ENCODE measurements at places on chromosomes 4 and X.

DNA sequence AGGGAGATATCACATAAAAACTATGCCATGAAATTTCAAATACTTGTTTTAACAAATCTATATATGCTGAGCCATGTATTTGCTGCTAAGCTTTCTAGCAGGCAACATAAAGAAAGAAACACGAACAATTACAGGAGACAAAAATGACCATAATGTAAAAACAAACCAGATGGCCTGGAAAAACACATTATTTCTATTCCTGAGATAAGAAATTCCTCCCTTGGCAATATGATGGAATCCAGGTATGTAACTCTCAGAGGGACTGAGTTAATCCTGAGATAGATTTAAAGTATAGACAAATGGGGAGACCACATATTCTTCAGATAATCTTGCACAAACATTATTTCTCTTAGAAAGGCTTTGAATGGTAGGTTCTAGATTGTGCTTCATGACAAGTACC, 224.1 kb upstream of the MAB21L2 start:
- no peak for DNase-seq

DNA sequence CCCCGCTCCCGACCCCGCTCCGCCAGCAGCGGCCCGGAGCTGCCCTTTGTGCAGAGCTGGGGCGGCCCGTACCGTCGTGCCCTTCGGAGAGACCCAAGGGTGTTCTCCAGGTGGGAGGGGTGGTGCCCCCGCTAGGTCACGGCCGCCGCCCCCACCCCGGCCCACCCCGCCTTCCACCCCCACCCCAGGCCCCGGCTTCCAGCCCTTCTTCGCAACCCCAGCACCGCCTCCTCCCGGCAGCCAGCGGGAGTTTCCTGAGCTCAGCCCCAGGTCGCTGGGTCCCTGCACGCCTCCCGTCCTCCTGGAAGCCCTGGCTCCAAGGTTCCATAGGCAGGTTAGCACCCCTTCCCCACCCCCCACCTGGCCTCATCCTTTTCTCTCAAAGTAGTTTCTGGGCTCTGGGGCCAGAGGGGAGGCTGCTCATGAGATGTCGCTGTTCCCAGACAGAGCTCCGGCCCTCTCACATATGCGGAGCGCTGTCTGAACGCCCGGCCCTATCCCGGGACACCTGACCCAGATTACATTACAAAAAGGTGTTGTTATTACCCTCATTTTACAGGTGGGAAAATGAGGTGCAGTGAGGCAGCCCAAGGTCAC, 25.2 kb upstream of the FGFR3 start:
- DNase-seq, result no peak

DNA sequence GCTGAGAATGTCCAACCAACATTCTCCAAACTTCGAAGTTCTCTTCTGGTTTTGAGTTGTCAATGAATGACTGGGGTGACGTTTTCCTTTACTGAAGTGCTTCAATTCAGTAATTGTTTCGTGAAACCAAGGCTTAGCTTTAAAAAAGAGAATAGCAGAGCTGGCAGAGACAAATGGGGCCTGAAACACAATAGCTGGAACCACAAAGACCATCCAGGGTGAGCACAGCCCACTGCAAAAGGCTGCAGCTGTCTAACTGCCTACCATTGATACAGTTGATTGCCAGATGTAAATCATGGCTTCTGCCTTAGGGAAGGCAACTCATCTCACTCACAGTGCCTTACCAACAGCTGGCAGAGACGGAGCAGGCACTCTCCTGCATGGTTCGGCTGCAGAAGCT, 78.7 kb upstream of the ZNF518B start:
- no peak for DNase-seq

GRCh38 chrX:153638041-153638371, 9.0 kb upstream of the DUSP9 start:
- no peak for DNase-seq

GRCh38 chr4:187179086-187180058, 455.7 kb upstream of the FAT1 start:
- DNase-seq, result no peak

- DNase-seq, result no peak
Measured at GRCh38 chr4:123924536-123924935, 527.9 kb downstream of the SPRY1 start.

DNA sequence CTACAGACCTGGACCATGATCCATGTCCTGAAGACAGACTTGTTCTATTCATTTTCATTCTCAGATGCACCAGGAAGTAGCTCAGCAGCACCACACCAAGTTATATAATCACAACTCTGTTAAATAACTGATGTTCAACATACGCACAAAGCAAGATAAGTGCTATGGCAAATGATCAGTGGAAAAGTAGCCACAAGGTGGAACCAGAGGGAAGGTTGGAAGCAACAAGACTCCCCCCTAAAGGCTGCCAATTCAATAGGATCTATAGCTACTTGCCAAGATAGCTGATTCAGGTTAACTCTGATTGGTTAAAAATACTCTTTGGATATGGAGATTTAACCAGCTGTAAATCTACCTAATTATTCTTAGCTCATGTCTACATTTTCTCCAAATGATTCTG, 23.7 kb upstream of the FAM47B start:
- no peak for DNase-seq

DNA sequence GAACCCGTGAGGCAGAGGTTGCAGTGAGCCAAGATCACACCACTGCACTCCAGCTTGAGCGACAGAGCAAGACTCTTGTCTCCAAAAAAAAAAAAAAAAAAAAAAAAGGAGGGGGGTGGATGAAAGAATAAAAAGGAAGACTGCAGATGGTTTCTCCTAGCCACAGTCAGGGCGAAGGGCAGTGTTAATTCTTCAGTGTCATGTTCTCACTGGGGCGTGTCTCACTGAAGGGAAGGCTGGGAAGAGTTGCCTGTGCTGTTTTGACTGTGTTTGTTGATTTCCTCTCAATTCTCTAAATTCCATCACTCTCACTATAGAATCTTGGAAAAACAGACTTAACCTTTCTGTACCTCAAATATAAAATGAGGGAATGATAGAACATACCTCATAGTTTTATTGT, 71.6 kb upstream of the DHX15 start:
- DNase-seq, result no peak

- DNase-seq, result no peak
Measured at GRCh38 chr4:103008875-103009729, 10.4 kb downstream of the SLC9B1 start.

DNA sequence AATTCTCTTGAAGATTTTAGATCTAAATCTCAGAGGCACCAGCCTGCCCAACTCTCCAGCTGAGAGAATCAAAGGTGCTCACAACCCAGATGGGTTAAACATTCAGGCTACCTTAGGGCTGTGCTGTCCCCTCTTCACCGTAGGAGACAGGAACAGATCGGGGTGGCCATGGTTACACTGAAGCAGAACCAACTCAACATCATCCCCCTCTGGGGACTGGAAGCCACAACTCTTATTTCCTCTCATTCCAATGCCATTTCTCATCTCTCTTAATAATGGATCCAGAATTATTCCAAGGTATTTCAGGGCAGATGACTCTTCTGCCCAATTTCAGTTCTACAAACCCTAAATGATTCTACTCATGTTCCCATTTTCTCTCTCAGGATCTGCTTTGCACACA, 109.7 kb downstream of the NKX6-1 start:
- DNase-seq, result no peak

DNA sequence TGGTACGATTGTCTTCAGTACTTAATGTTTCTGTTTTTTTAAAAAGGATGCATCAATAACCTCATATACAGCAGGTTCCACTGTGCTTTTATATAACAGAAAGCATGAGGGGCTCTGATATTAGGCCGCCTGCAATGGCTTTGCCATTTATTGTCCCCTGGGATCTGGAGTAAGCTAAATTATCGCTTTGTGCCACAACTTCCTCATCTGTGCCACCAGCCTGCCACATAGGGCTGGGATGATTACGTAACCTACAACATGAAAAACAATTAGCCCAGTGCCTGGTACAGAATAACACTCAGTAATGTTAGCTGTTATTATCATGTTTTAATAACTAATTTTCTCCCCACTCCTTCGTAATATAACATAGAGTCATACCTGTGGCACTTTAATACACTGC, 65.5 kb upstream of the TRIM2 start:
- DNase-seq, result no peak

DNA sequence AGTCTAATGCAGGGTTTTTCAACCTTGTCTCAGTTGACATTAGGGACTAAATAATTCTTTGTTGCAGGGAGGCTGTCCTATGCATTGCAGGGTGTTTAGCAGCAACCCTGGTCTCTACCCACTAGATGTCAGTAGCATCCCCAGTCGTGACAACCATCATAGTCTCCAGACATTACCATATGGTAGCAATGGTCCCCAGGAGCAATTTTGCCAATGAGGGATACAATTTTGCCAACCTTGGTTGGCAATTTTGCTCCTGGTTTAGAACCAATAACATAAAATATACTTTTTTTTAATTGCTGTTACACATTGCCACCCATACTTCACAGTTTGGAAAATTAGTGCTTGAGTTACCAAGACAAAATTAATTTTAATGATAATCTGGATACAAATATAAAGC, 6.0 kb downstream of the EREG start:
- no peak for DNase-seq

- no peak for DNase-seq
Measured at GRCh38 chr4:97942137-97942536, 201.1 kb downstream of the STPG2 start.

GRCh38 chr4:82900066-82900410, 497 bp upstream of the THAP9 start:
- DNase-seq, result no peak

GRCh38 chr4:153472122-153473037, 6.2 kb downstream of the TMEM131L start:
- no peak for DNase-seq

DNA sequence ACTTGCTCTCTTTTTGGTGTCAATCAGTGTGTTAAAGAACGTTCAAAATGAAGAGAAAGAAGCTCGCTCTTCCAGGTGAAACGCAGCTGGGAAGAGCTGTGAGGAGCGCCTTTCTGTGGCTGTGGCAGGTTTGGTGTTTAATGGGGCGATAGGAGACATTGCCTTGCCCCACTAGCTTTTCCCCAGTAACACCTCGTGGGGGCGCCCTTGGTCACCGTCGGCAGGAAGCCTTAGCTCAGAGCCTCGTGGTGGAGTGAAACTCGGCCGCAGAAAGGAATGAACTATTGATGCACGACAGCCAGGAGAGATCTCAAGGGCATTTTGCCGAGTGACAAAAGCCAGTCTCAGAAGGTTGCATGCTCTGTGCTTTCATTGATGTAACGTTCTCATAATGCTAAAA, 65.1 kb downstream of the GPR143 start:
- no peak for DNase-seq

GRCh38 chr4:105924341-105924740, 29.1 kb downstream of the NPNT start:
- no peak for DNase-seq

DNA sequence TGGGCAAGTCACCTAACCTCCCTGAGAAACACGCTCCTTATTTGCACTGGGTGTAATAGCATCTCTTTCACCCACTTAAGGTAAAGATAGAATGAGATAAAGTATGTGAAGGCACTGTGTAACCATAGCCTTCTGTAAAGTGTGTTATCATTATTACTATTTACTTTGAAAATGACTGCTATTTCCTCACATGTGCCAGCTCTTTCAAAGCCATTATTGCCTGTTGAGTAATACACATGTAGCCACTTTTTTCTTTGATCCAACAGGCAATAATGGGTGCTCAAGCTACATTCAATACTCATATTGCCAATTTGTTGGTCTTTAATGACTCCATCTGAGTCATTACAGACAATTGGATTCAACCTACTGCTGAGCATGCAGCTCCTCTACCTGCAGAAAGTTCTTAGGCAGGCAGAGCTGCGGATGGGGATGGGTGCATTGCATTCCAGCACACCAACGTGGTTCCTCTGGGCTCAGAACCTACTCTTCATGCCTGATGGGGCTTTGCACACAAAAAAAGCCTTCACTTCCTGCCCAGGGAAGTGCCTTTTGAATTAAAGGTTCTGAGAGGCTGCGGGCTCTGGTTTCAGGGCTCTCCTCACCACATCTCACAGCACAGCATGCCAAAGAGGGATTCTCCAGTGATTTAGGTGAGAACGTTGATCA, 9.7 kb downstream of the PTCHD1 start:
- no peak for DNase-seq

DNA sequence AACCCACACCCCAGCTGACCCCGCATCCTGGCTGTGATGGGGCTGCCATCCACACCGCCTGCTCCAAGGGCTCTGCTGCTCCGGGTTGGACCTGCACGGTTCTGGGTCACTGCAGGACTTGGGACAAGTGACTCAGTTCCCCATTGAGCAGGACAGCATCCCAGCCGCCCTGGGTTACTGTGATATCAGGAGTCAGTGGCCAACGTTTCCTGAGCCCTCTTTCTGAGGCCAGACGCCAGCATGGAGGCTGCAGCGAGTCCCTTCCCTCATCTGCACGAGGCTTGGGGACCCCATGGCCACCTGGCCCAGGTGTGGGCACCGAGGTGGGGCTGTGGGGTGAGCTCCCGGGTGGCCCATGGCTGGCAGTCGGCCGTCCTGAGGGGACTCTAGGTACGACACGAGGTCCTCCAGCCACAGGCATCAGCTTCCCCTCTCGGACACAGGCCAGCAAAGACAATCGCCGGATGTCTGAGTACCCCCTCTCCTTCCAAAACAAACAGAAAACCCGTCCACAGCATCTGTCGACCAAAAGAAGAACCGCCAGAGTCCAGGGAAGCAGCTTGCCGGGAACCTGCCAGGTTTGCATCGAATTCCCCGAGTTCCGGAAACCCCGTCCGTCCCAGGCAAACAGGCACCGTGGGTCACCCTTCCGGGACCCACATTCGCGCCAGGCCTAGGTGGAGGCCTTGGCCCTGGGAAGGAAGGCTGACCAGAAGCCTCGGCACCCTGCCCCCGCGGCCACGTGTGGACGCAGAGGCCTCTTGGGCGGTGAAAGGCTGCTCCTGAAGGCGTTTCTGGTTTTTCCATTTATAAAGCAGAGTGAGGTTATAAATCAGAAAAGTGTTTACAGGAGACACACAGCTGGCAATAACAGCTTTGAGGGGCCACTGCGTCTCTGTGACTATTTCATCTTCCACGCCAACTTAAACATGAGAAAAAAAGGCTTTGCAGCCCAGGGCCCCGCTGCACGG, 136.0 kb downstream of the FAM53A start:
- DNase-seq, result no peak

GRCh38 chrX:10051866-10052480, 84.8 kb downstream of the CLDN34 start:
- no peak for DNase-seq

- DNase-seq, result no peak
Measured at GRCh38 chr4:149845743-149846142, 30.1 kb upstream of the IQCM start.

GRCh38 chr4:144901141-144901540, 196.9 kb downstream of the ANAPC10 start:
- DNase-seq, result no peak

DNA sequence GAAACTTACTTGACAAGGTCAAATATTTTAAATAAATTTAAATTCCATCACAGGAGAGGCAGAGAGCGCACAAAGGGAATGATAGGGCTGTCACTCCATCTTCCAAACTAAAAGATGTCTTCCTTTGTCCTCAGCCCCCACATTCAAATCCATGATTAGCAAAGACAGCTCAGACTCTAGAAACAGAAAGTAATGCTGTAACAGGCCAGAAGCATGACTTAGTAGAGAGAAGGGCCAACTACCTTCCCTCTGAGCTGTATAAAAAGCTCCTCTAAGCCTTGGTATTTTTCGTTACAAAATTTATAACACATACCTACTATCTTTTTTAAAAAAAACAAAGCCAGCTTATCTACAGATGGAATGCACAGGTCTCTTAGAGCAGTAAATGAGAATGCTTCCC, 207.4 kb downstream of the MAPK10 start:
- DNase-seq, result no peak

- DNase-seq, result no peak
Measured at GRCh38 chrX:23387550-23388184, 53.0 kb downstream of the PTCHD1 start.
